ENCODE measurements at places on chromosomes 16 and 17. TPM values are rescaled to one million over a fixed set of nuclear protein-coding genes. Genes with fewer than 3 reads are reported as not detected.

Gene MPP2
- 3.4 TPM for polyA plus RNA-seq

- no peak for DNase-seq
Observed at GRCh38 chr17:45893725-45894021, 681 bp upstream of the MAPT start.

Gene JPH3
- polyA plus RNA-seq, result 1.6 TPM

DNA sequence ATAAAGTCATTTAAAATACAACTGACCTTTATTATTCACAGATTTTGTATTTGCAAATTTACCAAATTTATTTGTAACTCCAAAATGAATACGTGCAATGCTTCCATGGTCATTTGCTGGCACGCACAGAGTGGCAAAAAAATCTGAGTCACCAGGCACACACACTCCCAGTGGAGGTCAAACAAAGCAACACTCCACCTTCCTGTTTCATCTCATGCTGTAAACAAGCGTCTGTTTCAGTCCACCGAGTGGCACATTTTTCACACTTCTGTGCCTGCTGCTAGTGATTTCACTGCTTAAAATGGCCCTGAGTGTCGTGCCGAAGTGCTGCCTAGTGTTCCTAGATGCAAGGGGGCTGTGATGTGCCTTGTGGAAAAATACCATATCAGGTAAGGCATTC, 17.8 kb upstream of the ITGAE start:
- DNase-seq, result no peak

Gene NOD2
- not detected for polyA plus RNA-seq

Gene PIEZO1
- 84.7 TPM for polyA plus RNA-seq

Gene TNS4
- 61.6 TPM for polyA plus RNA-seq

DNA sequence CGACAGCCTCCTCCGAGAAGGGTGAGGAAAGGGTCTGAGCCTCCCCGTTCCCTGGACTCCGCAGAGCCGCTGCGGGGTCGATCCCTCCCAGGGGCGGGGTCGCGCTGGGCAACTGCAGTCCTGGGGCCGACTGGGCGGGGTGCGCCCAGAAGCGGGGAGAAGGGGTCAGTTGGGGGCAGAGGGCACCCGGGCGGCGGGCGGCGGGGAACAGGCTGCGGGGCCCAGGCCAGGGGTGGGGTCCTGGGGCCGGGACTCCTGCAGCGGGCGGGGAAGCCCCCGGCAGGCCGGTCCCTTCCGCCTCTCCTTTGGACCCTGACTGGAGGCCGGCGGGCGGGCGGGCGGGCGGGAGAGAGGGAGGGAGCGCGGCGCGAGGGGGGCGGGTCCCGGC, 352 bp downstream of the GGNBP2 start:
- peak; percentile 58 for DNase-seq

DNA sequence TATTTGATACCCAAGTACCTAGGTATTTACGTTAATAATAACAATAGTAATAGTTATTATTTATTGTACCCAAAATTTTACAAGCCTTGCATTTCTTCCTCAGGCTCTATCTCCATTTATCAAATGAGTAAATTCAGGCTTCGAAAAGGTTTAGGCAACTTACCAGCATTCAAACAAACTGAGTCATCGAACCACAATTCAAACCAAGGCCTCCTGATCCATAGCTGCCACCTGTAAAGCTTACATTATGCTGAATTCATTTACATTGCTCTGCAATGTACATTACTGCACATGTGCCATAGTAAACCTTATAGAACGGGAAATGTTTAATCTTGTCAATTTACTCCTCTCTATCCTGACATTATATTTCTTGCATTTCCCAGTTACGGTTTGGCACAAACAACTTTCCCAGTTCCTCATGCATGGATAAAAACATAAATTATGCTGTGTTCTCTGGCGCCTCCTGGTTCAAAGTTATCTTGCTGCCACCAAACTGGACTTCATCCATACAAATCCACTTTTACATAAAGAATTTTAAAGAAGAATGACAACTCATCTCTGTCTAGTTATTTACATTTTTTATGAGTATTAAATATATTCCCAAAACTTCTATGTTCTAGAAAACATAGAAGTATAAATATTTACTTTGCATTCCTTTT, 360.6 kb upstream of the SOX9 start:
- DNase-seq, result no peak

- no peak for DNase-seq
Observed at GRCh38 chr17:82152114-82152513, 54.1 kb upstream of the FASN start.

Gene DNAAF8
- 0.89 TPM for polyA plus RNA-seq

DNA sequence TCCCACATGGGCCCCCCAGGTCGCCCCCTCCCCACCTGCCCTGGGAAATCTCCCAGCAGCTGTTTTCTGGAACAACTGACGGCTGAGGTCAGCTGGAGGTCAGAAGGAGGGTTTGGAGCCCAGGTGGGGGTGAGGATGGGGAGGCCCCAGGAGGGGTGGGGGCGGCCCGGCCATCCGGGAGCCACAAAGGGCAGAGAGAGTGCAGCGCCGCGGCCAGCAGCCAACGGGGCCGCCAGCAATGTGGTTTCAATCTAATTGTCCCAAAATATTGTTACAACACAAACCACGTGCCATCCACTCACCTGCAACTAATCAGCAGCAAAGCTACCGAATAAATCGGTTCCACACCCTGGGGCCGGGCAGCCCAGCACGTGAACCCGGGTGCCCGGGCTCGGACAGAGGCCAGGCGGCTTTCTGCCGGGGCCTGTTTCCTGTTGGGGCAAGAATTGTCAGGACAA, 28.3 kb upstream of the SLC38A10 start:
- no peak for DNase-seq

DNA sequence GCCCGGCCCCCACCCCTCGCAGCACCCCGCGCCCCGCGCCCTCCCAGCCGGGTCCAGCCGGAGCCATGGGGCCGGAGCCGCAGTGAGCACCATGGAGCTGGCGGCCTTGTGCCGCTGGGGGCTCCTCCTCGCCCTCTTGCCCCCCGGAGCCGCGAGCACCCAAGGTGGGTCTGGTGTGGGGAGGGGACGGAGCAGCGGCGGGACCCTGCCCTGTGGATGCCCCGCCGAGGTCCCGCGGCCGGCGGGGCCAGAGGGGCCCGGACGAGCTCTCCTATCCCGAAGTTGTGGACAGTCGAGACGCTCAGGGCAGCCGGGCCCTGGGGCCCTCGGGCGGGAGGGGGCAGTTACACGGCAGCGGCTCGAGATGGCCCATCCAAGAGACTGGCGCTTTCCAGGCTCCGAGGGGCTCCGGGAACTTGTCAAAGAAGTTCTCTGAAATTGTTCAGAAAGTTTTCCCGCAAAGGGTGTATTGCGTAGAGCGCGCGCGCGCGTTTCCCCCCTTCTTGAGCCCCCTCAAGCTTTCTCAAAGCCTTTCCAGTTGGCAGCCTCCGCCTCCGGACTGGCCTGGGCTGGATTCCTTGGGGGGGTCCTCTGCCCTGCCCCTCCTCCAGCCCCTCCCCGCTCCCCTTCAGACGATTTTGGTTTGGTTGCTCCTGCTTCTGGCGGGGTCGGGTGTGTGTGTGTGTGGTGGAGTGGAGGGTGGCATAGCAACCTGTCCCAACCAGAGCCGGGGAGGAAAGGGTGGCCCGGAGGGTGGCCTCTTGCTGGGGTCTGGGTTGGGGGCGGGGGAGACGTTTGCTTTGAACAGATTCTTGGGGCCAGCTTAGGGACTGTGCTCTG, 504 bp downstream of the ERBB2 start:
- peak; percentile 66 for DNase-seq

DNA sequence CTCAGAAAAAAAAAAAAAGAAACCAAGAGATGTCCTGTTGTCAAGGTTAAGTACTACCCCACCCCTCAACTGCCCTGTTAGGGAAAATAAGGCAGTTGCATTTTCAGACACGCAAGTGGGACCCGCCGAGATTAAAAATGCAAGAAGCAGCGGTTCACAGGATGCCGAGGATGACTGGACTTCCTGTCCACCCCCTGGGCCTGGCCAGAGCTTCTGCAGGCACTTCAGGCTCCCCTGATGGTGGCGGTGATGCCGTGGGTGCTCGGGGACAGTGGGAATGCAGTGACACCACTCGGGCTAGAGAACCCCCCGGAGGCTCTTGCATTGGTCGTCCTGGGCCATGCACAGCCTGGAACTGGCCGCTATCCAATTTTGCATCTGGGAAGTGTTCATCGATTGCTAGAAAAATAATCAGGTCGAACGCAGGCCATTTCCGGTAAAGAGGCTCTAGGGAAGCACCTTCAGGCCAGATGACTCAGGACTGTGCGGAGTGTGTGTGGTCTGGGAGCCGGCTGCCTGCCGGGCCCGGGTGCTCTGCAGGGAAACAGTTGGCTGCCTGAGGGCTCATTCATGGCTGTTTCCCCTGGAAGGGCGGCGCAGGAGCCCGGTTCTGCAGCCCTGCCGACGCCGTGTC, 13.4 kb upstream of the CRISPLD2 start:
- peak; percentile 40 for DNase-seq

DNA sequence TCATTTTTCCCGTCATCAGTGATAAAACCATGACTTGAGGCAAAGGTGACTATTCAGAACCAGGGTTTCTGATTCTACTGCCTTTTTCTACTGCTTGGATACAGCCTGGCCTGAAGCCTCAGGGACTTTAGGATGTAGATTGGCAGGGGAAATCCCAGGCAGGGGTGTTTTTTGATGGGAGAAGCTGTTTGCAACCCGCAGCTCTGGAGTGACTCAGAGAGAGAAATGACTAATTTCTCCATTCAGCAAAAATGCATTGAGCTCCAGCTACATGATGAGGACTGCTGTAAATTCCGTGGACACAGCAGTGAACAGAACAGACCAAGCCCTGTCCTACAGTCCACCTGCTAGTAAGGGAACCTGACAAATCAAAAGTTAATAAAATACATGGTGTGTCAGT, 560.6 kb downstream of the CDH13 start:
- no peak for DNase-seq

Data from A549 (cell line).